ENCODE measurements at places on chromosomes 1 and 21.

- no peak for DNase-seq
Measured at GRCh38 chr1:152182431-152182830, 23.4 kb upstream of the RPTN start.

DNA sequence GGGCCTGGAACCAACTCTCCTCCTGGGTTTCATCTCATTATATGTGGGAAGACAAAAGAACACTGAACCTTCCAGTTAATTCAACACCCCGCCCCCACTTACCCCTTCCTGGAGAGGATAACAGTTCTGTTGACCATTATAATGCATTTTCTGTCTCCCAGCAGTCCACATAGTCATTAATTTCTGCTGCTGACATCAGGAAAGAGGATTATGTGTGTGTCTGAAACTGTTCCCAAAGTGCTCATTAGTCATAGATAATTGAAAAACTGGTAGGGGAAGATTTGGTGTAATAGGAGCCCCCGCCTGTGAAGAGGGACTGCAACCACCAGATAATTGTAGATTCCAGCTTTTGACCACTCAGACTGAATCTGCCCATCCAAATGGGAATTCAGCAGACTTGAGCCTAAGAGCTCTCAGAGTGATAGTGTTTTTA lies 208.7 kb downstream of the FGGY start:
- DNase-seq: no peak

DNA sequence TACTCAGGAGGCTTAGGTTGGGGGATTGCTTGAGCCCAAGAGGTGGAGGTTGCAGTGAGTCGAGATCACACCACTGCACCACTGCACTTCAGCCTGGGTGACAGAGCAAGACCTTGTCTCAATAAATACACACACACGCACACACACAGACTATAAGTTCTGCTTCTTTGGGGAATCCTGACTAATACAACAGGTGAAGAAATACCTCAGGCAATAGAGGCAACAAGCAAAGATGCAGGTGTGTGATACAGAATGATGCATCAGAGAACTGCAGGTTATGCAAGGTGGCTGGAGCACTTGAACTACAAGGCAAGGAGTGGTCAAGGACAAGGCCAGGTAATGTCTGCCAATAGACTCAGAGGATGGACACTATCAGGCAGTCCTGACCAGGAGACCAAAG lies 117.6 kb upstream of the ZNF678 start:
- no peak for DNase-seq

GRCh38 chr1:46211051-46211450 lies 7.9 kb downstream of the LURAP1 start:
- DNase-seq: no peak

DNA sequence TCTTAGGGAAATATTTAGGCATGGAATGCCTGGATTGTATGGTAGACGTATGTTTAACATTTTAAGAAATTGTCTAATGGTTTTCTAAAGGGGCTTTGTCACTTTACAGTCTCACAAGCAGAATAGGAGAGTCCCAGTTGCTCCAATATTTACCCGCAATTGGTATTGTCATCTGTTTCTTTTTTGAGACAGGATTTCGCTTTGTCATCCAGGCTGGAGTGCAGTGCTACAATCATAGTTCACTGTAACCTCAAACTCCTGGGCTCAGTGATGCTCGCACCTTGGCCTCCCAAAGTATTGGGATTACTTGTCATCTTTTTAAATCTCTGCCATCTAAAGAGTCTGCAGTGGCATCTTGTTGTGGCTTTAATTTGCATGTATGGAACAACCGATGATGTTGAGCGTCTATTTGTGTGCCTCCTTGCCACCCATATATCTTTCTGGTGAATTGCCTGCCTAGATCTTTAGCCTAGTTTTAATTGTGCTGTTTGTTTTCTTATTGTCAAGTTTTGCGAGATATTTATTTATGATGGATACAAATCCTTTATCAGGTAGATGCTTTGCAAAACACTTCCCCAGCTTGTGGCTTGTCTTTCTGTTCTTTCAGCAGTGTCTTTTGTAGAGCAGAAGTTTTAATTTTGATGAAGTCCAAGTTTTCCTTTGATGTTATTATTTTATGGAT lies 32.0 kb upstream of the EDARADD start:
- DNase-seq: no peak

- peak; percentile 26 for DNase-seq
Measured at GRCh38 chr1:53183095-53183990, 13.3 kb upstream of the CPT2 start.

DNA sequence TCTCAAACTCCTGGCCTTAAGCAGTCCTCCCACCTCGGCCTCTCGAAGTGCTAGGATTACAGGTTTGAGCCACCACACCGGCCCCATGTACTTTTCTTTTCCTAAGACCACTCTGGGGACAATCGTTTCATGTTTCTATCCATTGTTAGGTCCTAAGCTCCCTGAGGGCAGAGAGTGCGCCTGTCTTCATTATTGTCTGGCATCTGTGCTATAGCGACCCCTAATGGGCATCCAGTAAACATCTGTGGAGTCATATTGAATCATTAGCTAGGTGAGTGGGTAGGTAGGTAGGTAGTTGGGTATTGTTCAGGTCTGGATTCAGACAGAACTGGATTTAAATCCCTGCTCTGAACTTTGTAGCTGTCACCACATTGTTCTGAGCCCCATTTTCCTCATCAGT lies 66.1 kb downstream of the TMEM53 start:
- no peak for DNase-seq

GRCh38 chr1:239898062-239898730 lies 193.5 kb upstream of the FMN2 start:
- DNase-seq: peak; percentile 87

DNA sequence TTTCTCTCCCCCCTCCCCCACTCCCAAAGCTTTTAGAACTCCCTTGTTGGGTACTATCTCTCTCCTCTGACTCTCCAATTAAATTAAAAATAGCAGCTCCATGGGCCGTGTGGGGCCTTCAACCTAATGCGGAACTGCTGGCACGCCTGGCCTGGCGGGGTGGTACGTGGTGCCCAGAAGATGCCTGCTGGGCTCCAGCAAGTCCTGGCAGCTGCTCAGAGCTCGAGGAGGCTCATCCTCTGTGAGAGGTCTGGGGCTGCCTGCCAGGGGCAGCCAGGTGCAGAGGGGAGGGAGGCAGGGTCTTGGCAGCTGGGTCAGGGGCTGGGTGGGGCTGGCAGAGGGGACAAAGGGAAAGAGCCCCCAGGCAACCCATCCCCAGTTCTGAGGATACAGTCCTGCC lies 74.4 kb downstream of the ACTL8 start:
- DNase-seq: peak; percentile 6

- DNase-seq: no peak
Measured at GRCh38 chr1:225349826-225350225, 78.0 kb downstream of the LBR start.

GRCh38 chr1:30809514-30810263 lies 52.1 kb upstream of the LAPTM5 start:
- DNase-seq: no peak

GRCh38 chr1:182143825-182144645 lies 82.5 kb upstream of the ZNF648 start:
- DNase-seq: peak; percentile 85

DNA sequence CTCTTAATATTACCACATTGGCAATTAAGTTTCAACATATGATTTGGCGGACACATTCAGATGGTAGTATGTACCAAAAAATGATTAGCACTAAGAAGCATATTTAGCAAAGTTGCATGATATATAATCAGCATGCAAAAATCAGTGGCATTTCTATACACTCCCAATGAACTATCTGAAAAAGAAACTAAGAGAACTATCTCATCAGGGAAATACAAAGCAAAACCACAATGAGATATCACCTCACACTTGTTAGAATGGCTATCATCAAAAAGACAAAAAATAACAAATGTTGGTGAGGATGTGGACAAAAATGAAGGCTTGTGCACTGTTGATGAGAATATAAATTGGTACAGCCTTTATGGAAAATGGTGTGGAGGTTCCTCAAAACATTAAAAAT lies 31.4 kb upstream of the DENND1B start:
- DNase-seq: no peak

- DNase-seq: peak; percentile 25
Measured at GRCh38 chr1:117059334-117059677, 820 bp upstream of the TTF2 start.

GRCh38 chr1:41758500-41758899 lies 160.2 kb downstream of the HIVEP3 start:
- peak; percentile 51 for DNase-seq

GRCh38 chr21:38661197-38661871 lies 144.4 kb upstream of the ETS2 start:
- peak; percentile 75 for DNase-seq

- no peak for DNase-seq
Measured at GRCh38 chr1:46219551-46220520, 16.7 kb downstream of the LURAP1 start.

GRCh38 chr1:81477710-81478109 lies 323.0 kb upstream of the ADGRL2 start:
- peak; percentile 66 for DNase-seq

DNA sequence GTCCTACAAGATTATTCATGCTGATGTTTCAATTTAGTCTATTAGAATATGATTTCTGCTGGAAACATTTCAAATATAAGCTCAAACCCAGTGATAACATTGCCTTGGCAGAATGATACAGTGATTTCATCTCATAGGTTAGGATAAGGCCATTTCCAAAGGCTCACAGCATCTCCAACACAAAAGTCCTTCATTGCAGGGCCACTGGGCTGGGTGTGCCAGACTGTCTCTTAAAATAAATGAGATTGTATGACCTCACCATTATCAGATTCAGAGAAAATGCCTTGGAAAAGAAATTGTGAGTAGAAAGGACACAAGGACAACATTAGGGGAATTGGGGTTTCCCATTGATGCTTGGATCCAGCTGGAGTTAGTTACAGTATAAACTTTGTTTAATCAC lies 30.4 kb downstream of the NGF start:
- DNase-seq: peak; percentile 69

DNA sequence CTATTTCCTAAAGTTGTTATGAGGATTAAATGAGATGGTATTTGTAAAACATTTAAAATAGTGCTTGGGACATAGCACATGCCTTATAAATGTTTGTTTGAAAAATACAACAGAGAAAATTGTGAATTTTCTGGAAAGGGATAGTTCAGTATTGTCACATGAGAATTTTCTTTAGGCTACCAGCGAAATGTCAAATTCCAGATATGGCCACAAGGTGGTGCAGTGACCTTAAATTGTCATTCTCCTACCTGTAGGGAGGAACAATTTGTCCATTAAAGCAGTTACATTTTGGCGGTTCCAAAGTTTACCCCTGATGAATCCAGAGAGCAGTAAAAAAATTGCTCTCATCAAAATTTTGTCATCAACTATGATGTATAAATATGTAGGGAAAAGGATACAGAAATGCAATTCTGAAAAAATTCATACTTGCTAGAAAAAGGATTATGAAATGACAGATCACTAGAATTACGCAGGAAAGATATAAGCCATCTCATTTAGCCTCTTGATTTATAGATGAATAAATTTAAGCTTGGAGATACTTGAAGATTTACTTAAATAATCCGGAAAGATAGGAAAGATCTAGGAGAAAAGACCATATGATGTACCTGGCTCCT lies 50.2 kb upstream of the TSHB start:
- peak; percentile 36 for DNase-seq

GRCh38 chr1:160733898-160734297 lies 5.1 kb upstream of the SLAMF7 start:
- DNase-seq: no peak

GRCh38 chr1:215868500-215868899 lies 301.4 kb downstream of the KCTD3 start:
- DNase-seq: no peak

- no peak for DNase-seq
Measured at GRCh38 chr1:55685560-55685959, 470.4 kb upstream of the USP24 start.

GRCh38 chr1:67077593-67077992 lies 23.6 kb upstream of the SLC35D1 start:
- DNase-seq: no peak

DNA sequence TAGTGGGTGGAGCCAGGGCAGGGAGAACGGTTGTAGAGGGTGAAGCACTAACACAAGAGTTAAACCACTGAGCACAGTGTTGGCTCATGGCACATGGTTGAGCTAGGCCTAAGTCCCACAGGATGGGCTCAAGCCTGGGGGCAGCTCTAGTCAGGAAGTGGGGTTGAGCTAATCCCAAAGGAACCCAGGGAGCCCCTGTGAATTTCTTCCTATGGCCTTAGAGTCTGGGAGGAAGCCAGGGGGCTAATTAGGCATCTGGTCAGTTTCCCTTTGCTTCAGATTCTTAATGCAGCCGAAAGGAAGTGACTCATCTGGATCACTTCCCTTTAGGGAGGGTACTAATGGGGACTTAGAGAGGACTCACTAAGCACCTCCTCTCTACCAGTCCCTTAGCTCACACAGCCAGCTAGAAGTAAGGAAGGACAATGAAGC lies 10.1 kb downstream of the CFAP45 start:
- peak; percentile 57 for DNase-seq

DNA sequence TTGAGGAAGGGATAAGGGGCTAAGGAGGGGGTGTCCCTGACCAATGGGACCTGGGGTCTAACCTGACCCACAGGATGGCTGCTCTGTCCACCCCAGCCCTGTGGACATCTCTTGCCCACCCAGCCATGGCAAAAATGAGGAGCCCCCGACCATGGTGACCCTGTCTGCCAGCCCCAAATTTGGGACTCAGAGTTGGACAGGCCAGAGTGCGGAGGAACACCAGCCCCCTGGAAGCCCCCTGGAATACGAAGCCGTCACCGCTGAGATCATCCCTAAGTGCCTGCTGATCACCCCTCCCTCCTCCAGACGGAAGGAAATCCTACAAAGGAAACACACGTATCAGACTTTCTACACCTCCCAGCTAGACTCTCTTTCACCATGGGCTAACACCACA lies 119.3 kb downstream of the SIK1 start:
- DNase-seq: no peak

DNA sequence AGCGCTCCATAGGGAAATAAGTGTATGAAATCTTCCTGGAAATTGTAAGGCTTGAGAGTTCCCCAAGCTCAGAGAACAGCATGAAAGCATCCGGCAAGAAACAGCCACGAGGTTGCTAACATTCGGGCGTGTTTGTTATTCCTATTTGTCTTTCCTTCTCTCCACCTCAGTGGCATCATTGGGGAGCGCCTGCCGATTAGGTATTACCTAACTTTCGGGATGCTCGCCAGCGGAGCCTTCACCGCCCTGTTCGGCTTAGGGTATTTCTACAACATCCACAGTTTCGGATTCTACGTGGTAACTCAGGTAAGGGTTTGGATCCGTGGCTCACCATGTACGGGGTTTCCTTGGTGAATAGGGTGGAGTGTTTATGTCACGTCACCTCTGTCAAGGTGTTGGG lies 25.7 kb downstream of the SLC37A1 start:
- no peak for DNase-seq

All from muscle of back (tissue), 13 donors.